ENCODE measurements at places on chromosomes 6 and 20.

GRCh38 chr6:120005292-120005976, 655.9 kb upstream of the MAN1A1 start:
- DNase-seq: no peak

- no peak for DNase-seq
Measured at GRCh38 chr6:17957498-17957897, 29.9 kb downstream of the KIF13A start.

DNA sequence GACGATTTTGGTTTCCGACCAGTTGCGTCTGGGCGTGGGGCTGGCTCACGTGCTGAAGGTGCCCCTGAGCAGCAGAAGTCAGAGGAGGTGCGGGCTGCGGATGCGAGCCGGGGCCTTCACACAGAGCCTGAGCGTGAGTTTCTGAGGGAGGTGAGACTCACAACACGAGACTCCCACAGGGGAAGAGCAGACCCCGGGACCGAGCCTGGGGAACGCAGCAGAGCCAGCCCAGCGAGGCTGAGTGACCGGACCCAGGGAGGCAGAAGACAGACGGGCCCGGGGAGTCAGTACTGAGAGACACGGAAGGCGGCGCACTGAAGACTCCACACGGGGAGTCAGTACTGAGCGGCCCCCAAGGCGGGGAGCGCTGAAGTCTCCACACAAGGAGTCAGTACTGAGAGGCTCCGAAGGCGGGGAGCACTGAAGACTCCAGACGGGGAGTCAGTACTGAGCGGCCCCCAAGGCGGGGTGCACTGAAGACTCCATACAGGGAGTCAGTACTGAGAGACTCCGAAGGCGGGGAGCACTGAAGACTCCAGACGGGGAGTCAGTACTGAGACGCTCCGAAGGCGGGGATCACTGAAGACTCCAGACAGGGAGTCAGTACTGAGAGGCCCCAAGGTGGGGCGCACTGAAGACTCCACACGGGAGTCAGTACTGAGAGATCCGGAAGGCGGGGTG, 77.8 kb downstream of the DLL1 start:
- no peak for DNase-seq

DNA sequence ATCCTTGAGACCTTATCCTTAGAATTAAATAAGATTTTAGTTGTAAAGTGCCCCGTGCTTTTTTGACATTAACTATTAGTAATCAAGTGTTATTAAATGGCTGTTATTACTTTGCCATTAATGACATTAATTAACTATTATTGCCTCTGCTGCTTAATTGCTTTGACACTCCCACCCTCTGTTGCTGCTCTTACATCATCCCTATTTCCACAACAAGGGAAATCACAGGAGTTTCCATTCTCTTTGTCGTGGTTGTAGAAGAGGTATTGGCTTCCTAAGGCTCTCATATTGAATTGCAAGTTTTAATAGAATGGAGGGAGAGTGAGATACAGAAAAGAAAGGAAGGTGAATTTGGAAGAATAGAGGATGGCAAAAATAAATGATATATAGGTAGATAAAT, 545.8 kb downstream of the MMUT start:
- no peak for DNase-seq

GRCh38 chr6:154878871-154879491, 116.1 kb upstream of the TIAM2 start:
- no peak for DNase-seq

DNA sequence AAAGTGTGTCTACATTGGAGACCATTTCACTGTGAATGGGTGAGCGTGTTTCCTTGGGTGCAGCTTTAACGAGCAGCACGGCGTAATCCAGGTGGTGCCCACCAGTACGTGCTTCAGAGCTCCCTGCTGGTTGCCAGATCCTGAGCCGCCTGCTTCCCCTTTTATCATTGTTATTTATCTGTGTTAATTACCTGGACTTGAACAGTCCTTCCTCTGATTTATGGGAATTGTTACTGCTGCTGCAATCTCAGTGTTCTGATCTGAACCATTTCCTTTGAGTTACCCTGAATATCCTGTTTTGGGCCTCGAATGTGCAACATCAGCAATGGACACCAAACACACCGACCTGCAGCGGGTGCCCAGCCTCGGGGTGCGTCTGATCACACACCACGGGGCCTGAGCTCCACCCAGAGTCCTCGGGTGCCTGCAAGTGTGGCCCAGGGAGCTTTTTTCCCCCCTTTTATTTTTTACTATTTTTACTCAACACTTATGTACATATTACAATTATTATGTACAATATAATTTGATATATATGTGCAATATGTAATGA, 81.3 kb downstream of the RPP40 start:
- DNase-seq: no peak

DNA sequence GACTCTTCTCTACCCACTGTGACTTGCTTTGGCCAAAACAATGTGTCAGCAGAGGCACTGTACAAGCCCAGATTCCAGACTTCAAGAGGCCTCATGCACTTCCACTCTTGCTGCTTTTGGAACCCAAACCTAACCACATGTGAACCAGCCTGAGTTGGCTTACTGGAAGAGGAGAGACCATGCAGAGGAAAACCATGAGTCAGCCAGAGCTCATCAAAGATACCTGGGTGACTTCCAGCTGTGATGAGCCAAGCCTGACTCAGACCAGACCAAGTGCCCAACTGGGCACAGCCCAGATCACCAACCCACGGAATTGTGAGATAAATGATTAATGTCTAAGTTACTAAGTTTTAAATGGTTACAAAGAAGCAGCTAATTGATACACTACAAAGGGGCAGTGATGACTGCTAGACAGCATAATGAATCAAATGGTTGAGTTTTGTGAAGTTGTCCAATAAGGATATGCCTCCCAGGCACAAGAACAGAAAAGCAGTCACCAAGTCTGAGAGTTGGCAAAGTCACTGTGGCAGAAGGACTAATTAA, 16.2 kb upstream of the BEND6 start:
- peak; percentile 94 for DNase-seq

GRCh38 chr6:20474874-20475542, 59.2 kb upstream of the CDKAL1 start:
- no peak for DNase-seq

- no peak for DNase-seq
Measured at GRCh38 chr20:6026051-6026450, 27.8 kb downstream of the LRRN4 start.

GRCh38 chr20:54364919-54365318, 110.5 kb upstream of the DOK5 start:
- DNase-seq: no peak

GRCh38 chr20:62603907-62604785, 38.2 kb upstream of the SLCO4A1 start:
- no peak for DNase-seq

DNA sequence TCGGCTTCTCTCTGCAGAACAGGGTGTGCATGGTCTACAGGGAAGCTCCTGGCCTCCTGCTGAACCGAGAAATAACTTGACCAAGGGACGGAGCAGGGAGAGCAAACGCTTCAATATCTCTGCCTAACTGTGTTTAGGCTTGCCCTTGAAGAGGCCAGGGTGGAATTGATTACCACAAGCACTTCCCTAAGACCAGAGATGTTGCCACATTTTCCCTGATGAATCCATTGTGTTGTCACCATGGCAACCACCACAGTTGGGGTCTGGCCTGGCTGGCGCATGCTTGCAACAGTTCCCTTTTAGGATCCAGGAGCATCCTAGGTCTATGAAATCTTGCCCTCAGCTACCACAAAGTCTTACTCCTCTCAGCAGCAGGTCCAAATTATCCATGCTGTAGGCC, 213.5 kb upstream of the SULF2 start:
- DNase-seq: no peak

DNA sequence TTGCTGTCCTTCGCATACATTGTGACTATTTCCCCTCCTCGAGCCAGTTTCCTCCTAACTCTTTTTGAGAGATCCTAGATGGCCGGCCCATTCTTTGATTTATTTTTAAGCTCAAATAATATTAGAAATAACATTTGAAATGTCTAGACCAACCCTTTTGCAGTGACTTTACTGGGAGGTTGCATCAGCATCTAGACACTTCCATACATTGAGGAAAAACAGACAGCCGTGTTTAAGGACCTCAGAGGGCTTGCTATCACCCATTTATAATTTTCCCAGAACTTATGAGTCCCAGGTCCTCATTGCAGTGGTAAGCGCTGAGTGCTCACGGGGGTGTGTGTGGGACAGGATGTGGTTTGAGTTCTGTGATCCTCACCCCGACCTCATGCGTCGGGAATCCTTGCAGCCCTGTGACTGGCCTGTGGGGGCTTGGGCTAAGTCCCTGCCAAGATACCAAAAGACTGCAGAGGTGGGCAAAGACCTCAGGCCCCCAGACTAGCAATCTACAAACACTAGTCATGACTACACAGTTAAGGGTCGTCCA, at the start of gene GPX5:
Gene GPX5, plus strand, starts transcription at position 386 of the 544 bp plus-strand sequence. Its CDS starts 133 bp downstream, at position 519.
- DNase-seq: no peak

DNA sequence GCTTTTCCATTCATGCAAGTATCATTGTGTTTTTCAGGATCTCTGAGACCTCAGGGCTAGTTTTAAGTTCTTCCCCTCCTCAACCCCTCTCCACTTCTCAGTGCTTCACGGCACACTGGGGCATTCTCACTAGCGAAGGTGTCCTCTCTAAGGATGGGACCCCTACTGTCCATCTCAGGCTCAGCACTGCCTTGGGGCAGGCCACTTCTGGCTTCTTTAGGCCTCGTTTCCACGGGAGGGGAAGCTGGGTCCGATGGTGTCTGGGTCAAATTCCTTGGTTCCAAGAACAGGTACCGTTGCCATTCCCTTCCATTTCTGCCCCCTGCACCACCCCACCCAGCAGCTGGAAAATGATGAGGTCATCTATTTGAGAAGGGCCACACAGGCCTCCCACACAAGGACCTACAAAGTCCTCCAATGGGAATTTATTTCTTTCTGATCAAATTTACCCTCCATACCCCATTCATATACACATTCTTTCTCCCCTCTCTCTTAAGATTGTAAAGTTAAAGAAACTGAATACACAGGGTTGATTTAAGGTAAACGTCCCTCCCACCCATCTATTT, 17.2 kb downstream of the GNAS start:
- no peak for DNase-seq

DNA sequence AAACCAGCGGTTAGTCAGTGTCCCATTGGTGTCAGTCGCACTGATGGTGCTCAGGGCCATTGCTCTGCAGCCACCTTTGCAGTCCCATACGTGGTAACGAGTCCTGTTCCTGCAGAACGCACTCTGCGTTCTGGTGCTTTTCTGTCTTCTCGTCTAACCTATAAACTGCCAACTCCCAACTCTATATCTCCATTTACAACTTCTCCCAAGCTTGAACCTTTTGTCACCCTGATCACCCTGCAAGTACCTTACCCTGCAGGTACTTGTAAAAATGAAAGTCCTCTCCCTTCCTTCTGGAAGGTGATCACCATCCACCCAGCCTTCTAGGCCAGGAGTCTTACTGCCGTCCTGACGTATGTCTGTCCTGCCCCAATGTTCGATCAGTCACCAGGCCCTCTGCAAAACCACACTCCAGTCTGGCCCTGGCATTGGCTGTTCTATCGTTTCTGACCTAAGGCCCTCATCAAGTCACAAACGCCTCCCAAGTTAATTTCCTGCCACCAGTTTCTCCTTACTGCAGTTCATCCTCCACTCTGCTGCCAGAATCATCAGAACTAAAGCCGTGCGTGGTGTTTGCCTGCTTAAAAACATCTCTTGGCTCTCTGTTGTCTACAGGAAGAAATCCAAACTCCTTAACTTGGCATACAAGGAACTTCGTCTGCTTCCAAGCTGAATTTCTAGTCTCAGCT, 7.9 kb downstream of the RREB1 start:
- DNase-seq: no peak

- no peak for DNase-seq
Measured at GRCh38 chr6:166848979-166849748, 107.2 kb downstream of the RNASET2 start.

GRCh38 chr6:105896052-105896820, 189.9 kb upstream of the PRDM1 start:
- DNase-seq: no peak

DNA sequence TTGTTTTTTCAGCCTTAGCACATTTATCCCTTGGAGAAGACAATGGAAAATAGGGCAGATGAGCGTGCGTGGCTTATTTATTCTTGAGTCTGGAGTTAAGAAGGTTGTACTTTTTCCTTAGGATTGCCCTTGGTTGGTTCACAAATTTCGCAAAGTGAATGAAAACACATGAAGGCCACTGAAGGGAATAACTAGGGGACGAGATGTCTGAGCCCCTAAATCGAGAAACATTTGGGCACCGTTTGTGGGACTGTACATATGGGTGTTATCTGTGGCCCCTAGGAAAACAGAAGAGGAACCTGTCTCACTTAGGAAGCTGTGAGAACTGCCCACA, 19.4 kb upstream of the TRIM27 start:
- DNase-seq: no peak

- no peak for DNase-seq
Measured at GRCh38 chr6:132483779-132484679, 28.9 kb downstream of the STX7 start.

DNA sequence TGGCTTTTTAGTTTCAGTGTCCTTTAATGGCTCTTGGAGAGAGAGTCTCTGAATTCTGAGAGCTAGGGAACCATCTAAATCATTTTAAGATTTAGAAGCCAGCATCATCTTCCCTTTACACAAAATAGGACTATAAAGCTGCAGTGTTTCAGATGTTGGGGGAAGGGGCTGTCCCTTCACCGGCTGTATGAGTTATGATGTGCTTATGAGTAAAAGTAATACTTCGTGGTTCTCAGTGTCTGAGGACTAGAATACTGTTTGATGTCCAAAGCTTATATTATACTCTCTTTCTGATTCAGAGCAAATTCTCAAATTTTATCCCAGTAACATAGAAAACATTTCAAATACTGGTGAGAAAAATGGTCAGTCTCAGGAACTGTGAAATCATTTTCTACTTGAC, 63.5 kb upstream of the FAM8A1 start:
- no peak for DNase-seq

DNA sequence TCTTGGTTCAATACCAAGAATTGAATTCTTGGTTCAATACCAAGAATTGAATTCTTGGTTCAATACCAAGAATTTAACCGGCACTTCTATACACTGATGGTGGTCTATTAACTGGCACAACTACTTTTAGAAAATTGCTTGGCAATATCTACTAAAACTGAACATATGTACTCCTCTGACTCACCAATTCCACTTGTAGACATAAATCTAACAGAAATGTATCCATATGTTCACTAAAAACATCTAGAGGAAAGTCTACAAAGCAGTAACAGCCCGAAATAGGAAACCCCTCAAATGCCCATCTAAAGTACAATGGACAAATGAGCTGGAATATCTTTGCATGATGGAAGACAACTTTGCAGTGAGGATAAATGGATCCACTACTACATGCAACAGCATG, 71.9 kb downstream of the KIF16B start:
- no peak for DNase-seq

- DNase-seq: no peak
Measured at GRCh38 chr20:47044938-47045337, 150.3 kb downstream of the EYA2 start.

GRCh38 chr6:4021854-4022695, 56.9 kb downstream of the FAM217A start:
- no peak for DNase-seq

DNA sequence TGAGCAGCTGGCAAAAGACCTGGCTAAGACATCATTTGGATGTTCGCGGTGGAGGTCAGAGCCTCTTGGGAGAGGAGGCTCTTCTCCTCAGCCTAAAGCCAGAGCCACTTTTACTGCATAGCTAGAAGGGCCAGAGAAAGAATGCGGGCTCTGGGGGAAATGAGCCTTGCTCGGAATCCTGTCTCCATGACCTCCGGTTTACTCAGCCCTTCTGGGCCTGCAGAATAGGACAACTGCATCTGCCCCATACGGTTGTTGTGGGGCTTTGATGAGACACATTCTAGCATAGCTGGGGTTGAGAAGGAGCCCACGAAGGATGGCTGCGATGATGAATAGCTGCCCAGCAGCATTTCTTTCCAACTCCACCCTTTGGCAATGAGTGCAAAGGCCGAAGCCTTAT, 115.0 kb upstream of the SLC22A23 start:
- no peak for DNase-seq

- peak; percentile 49 for DNase-seq
Measured at GRCh38 chr20:33373735-33374605, 27.3 kb downstream of the CDK5RAP1 start.
